ENCODE measurements at places on chromosomes 4 and X.

GRCh38 chr4:171947400-171947799 is 134.2 kb downstream of the GALNTL6 start:
- DNase-seq = no peak

GRCh38 chrX:91331476-91331875 is 103.2 kb upstream of the PABPC5 start:
- DNase-seq = no peak

DNA sequence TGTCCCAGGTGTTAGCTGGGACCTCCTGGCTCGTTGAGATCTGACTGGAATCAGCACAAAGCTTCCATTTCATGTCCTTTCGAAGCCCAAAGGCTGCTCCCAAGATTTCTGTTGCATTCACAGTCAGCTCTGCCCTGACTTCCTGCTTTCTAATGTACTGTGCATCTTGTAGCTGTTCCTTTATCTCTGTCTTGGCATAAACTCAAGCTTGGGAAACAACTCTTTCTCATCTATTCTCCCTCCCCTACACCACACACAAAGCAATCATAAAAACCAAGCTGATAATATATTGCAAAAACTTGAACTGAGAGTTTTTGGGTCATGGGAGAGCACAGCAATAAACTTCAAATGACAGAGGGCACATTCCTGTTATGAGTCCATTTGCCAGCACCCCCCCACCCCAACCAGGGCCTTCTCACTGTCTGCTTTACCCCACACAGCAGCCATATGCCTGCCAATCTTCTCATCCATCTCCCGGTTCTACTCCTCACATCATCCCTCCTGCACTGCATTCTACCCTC is 76.3 kb downstream of the SYNPO2 start:
- DNase-seq = no peak

- no peak for DNase-seq
These were observed 13.3 kb downstream of the USP27X start for GRCh38 chrX:49892542-49892941.

DNA sequence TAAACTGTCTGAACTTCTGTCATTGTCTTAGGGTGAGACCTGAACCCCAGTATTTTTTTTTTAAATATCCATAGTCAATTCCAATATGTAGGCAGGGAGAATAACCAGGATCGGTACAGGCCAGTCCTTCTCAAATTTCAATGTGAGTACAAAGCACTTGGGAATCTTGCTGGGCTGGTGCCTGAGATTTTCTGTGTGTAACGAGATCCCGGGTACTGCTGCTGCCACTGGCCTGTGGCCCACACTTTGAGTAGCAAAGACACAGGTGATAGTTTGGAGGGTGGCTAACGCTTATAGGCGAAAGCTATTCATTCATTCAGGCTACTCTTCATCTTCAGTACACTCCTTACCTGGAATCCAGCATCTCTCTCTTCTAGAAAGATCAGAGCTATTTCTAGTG is 923.6 kb upstream of the TENM3 start:
- DNase-seq = no peak
